Transverse colon (tissue), 4 donors: ENCODE measurements at places on chromosomes 5 and 9. TPM values are rescaled to one million over a fixed set of nuclear protein-coding genes. Genes with fewer than 3 reads are reported as not detected.

Gene HSPB3
- total RNA-seq, result 4.1 TPM

Gene FAM163B
- total RNA-seq, result not detected

Gene CCL27
- not detected for total RNA-seq

Gene CFAP90
- total RNA-seq, result not detected

Gene IGIP
- 12.8 TPM for total RNA-seq

Gene PTGDS
- 15.2 TPM for total RNA-seq

Gene BTNL3
- total RNA-seq, result 21.7 TPM

Gene DAPK1
- total RNA-seq, result 26.6 TPM
